Stimulated activated naive B cell treated with anti-CD40 and anti-IgM and Interleukin-4, amounts not matched to agents 10 μg/mL and 1 μg/mL and 100 μg/mL, for 72 hours (primary cell): ENCODE measurements at places on chromosomes 1 and 21.

DNA sequence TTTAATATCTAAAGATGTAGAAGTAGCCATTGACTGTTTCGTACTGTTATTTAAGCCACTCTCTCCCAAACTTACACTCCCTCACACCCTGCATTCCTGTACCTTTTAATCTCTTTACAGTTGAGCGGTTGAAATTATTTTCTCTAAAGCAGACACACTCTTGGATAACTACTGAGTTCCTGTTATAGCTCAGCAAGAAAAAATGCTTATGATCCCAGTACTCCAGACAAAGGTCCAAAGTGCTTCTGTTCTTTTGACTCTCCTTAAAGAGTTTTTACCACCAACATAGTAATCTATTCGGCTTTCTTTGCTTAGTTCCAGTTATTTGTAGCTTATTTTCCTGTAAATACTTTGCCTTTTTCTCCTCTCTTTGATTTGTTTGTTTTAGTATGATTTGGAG, 100.1 kb downstream of the ATF6 start:
- no peak for DNase-seq

GRCh38 chr1:164662462-164662861, 103.5 kb downstream of the PBX1 start:
- DNase-seq, result no peak

- DNase-seq, result no peak
Observed at GRCh38 chr1:12722626-12723025, 6.7 kb downstream of the AADACL3 start.

GRCh38 chr21:33126569-33126968, 56.6 kb downstream of the OLIG1 start:
- no peak for DNase-seq

DNA sequence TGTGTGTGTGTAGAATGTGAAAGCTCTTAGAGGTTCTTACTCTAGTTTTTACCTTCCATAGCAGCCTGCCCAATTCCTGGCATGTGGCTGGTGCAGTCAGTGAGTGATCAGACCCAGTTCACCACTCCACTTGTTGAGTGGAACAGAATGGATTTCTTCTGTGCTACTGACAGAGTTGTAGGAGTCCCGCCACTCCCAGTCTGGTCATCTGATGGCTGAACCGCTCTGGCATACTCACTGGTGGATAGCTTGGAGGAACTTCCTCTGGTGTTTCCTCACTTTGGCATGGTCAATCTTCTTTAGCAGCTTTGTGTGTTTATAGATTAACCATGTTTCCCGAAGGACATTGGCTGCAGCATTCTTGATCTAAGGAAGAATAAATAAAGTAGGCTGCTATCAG, 106.7 kb upstream of the ADAR start:
- DNase-seq, result no peak
